Mesothelial cell of epicardium (in vitro differentiated cells): ENCODE measurements at places on chromosomes 1 and 21.

- DNase-seq = peak; percentile 78
These were observed 27.2 kb upstream of the FOXE3 start for GRCh38 chr1:47388891-47389238.

DNA sequence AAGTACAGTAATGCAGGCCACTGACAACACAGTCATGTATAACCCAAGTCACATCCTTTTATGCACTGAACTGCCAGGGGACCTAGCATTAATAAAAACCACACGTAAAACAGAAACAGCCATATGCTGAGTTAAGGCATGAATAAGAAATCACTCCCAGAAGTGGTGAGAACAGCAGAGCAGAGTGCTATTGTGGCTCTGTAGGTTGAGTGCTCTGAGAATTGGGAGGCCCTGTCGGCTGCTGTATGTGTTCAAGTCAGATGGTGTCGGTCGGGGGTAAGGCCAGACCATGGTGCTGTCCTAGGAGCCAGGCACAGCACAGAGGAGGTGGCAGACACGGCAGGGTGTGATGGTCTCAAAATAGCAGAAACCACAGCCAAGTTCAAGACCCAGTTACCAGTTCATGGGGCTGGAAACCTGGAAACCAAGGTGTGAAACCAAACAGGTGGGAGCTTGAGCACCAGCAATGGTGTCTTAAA is 126.6 kb upstream of the COA6 start:
- no peak for DNase-seq

GRCh38 chr1:5634893-5635292 is 357.3 kb downstream of the NPHP4 start:
- DNase-seq = no peak

- DNase-seq = no peak
These were observed 19.2 kb upstream of the PLA2G2E start for GRCh38 chr1:19942657-19943056.

GRCh38 chr1:75130865-75131564 is 3.2 kb upstream of the LHX8 start:
- DNase-seq = peak; percentile 46

DNA sequence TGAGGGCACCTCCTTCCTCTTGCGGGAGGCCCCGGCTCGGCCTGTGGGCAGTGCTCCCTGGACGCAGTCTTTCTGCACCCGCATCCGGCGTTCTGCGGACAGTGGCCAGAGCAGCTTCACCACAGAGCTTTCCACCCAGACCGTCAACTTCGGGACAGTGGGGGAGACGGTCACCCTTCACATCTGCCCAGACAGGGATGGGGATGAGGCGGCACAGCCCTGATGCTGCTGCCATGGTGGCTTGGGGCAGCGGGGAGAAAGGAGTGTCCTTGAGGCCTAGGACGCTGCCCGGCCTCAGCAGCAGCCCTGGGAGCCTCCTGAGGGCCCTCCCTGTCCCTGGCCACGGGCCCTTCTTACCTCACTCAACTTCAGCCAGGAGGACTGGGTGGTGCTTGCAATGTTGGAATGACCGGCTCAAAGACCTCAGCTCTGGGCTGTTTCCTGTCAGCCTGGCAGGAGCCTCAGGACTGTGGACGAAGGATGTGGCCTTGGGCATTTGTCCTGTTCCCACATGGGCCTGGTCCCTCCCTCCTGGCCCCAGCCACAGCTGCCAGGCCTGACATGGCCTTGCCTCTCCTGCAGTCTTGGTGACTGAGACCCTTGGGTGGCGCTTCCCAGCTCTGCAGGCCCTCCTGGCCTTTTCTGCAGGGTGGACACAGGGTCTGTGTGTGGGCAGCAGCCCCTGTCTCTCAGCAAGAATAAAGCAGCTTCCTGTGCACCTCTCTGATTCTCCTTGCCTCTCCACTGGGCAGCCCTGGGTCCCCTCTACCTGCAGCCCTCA is 45.9 kb downstream of the TRIM11 start:
- no peak for DNase-seq

GRCh38 chr1:195876792-195877191 is 731.4 kb downstream of the KCNT2 start:
- DNase-seq = no peak

DNA sequence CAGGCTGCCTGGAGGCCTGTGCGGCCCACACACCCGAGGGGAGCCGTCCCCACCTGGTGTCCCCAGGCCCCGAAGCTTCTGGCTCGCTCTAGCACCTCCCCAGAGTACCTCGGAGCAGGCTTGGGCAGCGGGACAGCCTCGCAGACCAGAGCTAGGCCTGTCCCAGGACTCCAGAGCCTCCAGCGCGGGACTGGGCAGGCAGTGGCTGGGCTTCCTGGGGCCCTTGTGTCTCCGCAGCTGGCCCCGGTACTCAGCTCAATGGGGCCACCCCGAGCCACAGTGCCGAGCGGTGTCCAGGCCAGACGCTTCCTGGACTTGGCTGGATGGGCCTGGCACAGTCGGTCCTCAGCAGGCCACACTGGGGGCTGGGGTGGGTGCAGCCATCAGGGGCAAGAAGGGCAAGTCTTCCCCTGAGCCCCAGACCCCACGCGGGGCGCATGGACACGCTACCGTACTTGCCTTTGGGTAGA is 4.9 kb downstream of the SCNN1D start:
- DNase-seq = no peak

DNA sequence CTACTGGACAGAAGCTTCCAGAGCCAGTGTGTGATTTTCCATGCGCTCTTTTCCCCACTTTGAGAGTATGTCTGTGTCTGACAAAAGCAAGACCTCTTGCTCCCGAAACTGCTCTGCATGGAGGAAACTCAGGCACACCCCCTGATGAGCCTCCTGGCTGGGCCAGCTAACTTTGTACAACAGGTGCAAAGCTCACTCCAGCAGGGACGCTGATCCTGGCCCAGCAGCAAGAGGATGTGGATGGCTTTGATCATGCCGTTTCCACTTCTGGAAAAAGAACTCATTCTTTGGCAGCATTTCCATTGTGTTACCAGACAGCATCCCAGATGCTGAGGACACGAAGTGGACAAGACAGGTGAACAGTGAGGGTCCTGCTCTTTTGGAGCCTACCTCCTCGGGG is 103.1 kb downstream of the TLR5 start:
- DNase-seq = no peak

GRCh38 chr21:42047821-42048613 is 23.1 kb upstream of the UMODL1 start:
- no peak for DNase-seq

DNA sequence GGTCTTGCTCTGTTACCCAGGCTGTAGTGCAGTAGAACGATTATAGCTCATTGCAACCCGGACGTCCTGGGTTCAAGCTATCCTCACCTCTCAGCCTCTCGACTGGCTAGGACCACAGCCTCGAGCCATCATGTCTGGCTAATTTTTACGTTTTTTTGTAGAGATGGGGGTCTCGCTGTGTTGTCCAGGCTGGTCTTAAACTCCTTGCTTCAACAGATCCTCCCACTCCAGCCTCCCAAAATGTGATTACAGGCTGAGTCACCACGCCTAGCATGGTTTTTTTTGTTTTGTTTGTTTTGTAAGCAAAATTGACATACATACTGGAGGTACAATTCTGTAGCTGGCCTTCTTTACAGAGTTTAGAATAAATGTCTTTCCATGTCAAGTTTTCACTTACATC is 994 bp upstream of the LAMTOR5 start:
- DNase-seq = no peak

DNA sequence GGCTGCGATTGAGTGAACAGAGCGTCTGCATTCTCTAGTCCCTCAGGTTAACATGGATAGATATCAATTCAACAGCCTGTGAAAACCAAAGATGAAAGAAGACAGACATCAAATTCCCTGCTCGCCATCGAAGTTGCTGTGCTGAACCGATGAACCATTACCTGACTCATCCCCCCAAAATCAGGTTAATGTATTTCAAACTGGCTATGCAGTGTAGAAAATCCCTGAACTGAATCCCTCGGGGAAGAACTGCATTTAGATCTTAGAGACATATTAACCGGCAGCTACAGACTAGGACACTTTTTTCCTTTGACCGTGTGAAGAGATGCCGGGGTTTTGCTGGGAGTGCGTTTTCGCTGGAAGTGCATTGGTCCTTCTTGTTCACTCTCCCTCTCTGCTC is 213.2 kb upstream of the KIAA0040 start:
- no peak for DNase-seq

GRCh38 chr1:81380436-81380835 is 420.3 kb upstream of the ADGRL2 start:
- no peak for DNase-seq

DNA sequence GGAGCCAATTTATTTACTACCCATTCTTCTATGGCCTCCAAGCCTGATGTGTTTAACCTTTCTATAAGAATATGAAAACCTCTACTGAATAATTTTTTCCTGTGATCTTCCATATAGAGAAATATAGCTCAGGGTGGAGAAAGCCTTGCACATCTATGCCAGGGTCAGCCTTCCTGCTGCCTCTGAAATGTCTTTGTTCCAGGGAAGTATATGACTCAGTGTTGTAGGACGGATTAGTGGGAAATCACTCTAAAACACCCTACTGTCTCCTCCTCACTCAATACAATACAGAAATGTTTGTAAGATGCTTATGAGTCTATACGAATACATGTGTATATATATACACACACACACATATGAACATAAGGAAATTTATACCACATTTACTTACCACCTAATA is 1044.9 kb downstream of the BRINP3 start:
- DNase-seq = no peak

GRCh38 chr1:194795917-194796593 is 1609.6 kb upstream of the B3GALT2 start:
- no peak for DNase-seq

- no peak for DNase-seq
These were observed 85.9 kb downstream of the BCAR3 start for GRCh38 chr1:93595743-93596142.

- no peak for DNase-seq
These were observed 67.5 kb downstream of the CCDC185 start for GRCh38 chr1:223460566-223461189.

- no peak for DNase-seq
These were observed 118.3 kb downstream of the CNIH3 start for GRCh38 chr1:224734261-224734935.

DNA sequence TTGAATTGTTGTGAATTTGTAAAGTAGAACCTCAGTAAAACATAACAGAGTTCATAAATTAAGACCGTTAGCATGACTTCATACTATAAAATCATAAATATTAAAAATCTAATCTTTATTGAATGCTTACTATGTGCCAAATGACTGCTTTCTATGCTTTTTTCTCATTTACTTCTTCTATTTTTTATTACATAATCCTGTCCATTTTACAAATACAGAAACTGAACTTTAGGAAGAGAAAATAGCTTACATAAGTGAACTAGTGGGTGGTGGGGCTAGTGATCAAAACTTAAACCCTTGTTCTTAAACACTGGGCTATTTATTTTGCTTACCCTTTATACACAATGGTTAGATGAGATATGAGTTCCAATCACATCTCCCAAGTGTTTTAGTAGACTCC is 122.3 kb downstream of the ZC3H11B start:
- no peak for DNase-seq

- no peak for DNase-seq
These were observed 4.5 kb downstream of the FHL3 start for GRCh38 chr1:38000529-38001455.

GRCh38 chr1:46613661-46614603 is 2.7 kb downstream of the MOB3C start:
- DNase-seq = no peak

DNA sequence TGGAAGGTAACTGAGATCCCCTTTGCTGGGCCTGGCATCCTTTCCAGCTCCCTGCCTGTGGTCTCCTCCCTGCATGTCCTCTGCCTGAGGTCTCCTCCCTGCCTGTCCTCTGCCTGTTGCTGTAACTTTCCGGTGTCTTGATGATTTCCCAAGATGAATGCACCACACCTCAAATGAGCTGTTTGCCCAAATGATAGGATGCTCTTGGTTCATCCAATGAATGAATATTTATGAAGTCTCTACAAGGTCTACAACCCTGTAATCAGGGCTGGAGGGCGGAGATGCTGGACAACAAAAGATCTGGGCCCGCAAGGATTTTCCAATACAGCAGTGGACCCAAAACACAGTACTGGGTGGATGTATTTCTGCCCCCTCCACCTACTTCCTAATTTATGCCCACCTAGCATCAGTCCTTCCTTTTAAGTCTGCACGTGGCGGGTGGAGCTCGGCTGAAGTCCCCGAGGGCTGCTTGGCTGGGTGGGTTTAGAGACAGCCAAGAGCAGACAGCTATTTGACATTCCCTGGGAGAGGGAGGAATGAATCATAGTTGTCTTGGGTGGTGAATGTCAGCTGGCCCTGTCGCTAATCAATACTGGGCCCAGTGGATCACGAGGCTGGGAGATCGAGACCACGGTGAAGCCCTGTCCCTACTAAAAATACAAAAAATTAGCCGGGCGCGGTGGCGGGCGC is 60.3 kb upstream of the GRHL3 start:
- no peak for DNase-seq

GRCh38 chr1:198175423-198176170 is 18.8 kb downstream of the NEK7 start:
- DNase-seq = no peak

GRCh38 chr1:205061665-205062069 is 18.7 kb downstream of the CNTN2 start:
- DNase-seq = peak; percentile 58

GRCh38 chr1:180524915-180525714 is 22.7 kb upstream of the ACBD6 start:
- DNase-seq = no peak

DNA sequence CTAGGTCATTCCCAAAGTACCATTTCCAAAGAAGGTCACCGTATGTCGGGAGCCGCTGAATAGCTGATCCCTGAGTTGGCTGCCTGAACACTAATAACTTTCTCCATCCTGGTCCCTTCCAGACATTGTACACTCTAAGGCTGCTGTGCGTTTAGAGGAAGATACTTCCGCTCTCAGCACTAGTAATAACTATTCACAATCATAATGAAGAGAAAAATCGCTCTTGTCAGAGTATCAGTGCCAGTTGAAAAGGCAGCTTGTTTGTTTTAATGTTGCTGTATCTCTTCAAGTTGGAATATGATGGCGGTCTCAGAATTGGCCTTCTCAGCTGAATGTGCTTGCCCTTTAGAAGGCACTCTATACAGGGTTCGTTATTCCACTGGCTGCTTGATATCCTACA is 43.5 kb downstream of the TGFB2 start:
- no peak for DNase-seq

DNA sequence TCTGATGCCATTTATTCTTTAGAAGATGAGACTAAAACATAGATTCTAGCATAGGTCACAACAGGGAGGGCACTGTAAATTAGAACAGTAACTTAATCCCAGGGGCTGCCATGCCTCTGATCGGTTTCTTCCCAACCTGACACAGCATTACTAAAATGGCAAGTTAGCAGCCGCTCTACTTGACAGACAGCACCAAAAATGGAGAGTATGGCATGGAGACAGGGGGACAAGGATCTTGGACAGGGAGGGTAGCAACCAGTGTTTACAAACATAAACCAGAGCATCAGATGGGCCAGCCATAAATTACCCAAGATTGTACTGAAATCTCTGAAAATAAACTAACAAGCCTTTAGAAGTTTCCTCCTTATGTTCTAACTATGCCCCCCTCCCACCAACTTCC is 5.9 kb downstream of the DUSP10 start:
- no peak for DNase-seq
